Femur (tissue), 1 donor: ENCODE measurements at places on chromosomes 4 and X.

GRCh38 chrX:42837747-42838146 lies 59.8 kb upstream of the PPP1R2C start:
- DNase-seq = no peak

- DNase-seq = no peak
These were observed 1622.1 kb downstream of the STIM2 start for GRCh38 chr4:28482580-28483270.

DNA sequence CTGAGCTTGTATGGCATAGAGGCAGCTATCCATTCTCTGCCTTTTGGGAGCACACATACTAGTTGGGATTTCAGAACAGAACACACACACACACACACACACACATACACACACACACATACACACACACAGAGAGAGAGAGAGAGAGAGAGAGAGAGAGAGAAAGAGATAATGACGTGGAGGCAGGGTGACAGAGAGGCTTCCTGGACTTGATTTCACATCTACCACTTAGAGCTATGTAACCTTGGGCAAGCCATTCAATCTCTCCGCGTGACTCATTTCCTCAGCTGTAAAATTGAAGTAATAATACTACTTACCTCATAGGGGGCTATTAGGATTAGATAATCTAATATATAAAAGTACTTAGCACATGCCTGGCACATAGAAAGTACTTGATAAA lies 12.3 kb upstream of the GRIA3 start:
- no peak for DNase-seq

- DNase-seq = peak; percentile 61
These were observed 5.1 kb downstream of the USP27X start for GRCh38 chrX:49884290-49884862.

GRCh38 chrX:15146515-15146914 lies 123.4 kb downstream of the ASB9 start:
- DNase-seq = peak; percentile 19

GRCh38 chr4:73856518-73856917 lies 3.4 kb downstream of the PF4V1 start:
- no peak for DNase-seq

DNA sequence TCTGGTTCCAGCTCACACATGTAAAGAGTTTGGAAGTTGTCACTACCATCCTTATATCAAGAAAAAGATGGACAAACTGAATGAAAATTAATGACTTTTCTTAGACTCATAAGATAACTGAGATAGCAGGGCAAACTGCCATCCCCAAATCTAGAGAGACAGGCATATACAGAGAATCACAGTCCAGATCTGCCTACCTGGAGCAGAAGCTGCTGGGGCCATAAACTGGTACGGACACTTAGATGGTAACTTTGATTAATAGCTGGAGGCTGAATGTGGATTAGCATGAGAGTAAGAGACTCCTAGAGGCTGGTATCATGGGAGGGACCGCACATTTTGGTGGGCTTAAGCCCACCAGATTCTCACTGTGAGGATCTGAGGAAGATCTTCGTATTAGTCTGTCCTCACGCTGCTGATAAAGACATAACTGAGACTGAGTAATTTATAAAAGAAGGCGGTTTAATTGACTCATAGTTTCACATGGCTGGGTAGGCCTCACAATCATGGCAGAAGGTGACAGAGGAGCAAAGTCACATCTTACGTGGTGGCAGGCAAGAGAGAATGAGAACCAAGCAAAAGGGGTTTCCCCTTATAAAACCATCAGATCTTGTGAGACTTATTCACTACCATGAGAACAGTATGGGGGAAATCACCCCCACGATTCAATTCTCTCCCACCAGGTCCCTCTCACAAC lies 10.8 kb upstream of the POLA1 start:
- no peak for DNase-seq

DNA sequence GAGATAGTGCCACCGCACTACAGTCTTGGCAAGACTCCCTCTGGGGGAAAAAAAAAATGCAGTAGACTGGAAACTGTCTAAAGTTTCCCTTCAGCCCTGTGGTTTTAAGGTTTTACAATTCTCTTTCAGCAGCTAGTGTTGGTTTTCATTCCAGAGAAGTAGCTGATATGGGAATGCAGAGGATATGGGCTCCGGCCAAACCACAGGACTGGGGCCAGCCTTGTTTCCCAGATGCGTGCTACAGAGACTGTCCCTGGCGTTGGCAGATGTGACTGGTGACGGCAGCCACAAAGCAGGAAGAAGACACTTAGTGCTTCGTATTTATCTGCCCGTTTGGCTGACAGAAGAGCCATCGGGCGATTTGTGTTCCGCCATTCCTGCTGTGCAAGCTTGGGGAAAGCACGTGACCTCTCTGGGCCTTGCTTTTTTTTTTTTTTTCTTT lies 43.2 kb downstream of the ZBTB49 start:
- DNase-seq = peak; percentile 77

DNA sequence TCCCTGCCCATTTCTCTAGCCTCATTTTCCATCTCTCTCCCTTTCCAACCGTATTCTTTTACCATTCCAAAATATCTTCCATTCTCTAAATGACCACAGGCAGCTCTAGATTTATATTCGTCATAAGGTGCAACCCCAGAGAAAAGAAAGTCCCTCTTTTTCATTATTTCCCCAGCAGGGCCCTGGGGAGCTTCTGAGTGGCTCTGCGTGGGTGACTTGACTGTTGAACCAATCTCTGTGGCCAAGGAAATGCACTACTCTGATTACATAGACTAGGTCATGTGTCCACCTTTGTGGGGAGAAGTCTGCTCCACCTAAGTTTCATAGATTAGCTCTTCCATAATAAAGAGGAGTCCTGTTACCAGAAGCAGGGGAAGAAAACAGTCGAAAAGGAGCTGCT lies 51.4 kb downstream of the ATOH1 start:
- DNase-seq = no peak
